ENCODE measurements at places on chromosomes 3 and 15.

- DNase-seq: no peak
Observed at GRCh38 chr3:99388780-99389179, 249.6 kb upstream of the COL8A1 start.

DNA sequence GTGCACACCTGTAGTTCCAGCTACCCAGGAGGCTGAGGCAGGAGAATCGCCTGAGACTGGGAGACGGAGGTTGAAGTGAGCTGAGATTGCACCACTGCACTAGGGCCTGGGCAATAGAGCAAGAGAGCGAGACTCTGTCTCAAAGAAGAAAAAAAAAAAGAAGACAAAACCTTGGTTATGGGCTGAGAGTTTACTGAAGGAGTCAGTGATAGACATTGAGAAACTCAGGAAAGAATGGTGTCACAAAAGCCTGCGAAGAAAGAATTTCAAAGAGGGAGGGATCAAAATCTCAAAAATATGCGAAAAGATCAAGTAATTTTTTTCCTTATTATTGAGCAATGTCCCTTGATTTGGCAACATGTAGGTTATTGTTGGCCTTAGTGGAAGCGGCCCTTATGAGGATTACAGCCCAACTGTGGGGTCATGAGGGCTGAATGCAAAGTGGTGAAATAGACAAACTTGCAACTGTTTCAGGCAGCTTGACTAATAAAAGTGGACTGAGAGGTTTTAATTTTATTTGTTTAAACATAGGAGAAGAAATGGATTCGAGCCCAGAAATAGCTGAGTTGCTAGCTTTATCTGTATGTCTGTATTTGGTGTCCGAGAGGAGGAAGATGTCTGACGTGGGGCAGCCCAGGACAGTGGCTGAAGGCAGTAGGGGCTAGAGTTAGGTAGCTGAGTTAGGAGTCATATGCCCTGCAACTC is 18.8 kb upstream of the CELF6 start:
- DNase-seq: no peak

- DNase-seq: peak; percentile 68
Observed at GRCh38 chr3:39291903-39292329, 12.1 kb upstream of the CX3CR1 start.

- peak; percentile 56 for DNase-seq
Observed at GRCh38 chr3:48157950-48158376, 30.3 kb downstream of the CDC25A start.

GRCh38 chr3:134381831-134382442 is 7.7 kb upstream of the AMOTL2 start:
- DNase-seq: no peak

GRCh38 chr3:144463911-144464310 is 492.3 kb downstream of the DIPK2A start:
- no peak for DNase-seq

- DNase-seq: no peak
Observed at GRCh38 chr3:8627949-8628348, 16.6 kb downstream of the SSUH2 start.

DNA sequence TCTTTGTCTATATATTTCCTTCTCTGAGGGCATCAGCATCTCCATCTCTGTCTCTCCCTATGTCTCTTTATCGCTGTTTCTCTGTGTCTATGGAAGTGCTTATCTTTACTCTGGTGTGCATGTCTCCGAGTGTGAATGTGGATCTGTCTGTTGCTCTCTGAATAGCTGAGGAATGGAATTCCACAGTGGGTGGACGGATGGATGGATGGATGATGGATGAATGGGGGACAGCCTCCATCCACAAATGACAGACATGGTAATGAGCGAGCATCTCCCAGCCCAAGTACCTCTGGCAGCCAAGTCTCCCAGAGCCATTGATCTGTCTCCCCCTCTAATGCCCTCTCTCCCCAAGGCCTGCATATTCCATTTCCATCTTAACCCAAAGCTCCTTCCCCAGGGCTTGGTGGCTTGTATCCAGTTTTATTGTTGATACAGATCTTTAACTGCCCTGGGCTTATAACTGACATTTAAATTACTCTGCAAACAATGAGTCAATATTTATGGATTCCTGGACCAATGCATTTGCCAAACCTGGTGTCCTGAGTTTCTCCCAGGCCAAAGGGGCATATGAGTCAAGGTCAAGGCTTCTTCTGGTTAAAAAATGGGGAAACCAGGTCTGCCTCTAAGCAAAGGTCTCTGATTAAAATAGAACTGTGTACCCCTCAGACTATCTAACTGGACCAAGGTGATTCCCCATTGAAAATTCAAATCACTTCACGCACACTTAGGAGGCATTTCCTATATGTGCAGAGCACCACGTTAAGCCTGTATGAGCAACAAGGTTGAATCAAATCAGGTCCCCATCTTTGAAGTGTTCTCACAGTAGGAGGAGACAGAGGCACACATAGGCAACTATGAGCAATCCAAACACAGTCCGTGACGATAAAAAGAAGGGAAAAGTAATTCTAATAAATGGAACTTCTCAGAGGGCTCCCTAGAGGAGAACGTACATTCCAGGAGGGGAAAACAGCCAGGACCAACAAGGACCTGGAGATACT is 109.9 kb downstream of the TLE3 start:
- DNase-seq: no peak

DNA sequence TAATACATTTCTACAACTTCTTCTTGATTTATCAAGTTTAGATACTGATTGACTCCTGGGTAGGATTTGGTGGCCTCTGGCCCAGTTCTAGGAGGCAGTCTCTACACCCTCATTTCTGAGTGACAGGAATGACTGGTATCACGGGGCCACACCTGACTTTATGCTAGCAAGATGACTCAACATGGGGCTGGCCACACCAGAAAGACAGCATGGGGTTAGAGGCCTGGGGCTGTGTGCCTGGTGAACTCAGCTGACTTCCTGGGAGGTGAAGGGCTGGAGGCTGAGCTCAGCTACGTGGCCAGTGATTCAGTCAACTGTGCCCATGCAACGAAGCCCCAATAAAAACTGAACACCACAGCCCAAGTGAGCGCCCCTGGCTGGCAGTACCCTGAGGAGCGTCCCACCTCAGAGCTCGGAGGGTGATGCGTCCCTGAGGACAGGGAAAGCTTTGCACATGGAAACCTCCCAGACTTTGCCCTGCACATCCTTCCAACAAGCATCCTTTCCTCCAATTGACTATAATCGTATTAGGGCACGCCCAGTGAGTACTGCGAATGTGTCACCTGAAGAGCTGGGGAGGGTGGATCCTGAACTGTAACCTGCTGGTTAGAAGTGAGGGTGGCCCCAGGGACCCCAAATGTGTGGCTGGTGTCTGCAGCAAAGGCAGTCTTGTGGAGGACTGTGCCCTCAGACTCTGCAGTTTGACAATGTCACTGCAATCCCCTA is 57.2 kb downstream of the NIPA2 start:
- no peak for DNase-seq

DNA sequence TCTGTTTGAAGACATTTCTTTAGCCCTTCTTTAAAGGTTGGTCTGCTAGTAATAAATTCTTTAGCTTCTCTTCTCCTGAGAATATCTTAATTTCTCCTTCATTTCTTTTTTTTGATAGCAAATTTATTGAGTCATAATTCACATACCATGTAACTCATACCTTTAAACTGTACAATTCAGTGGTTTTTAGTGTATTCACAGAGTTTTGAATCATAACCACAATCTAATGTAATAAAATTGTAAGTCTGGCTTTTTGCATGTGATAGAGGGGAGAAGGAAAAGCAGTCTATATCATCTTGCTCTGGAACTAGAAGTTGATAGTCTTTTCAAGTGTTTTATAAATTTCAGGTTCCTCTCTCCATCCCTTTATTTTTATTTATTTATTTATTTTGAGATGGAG is 81.3 kb downstream of the APBA2 start:
- DNase-seq: no peak

GRCh38 chr3:72750405-72750965 is 97.8 kb downstream of the SHQ1 start:
- DNase-seq: no peak

DNA sequence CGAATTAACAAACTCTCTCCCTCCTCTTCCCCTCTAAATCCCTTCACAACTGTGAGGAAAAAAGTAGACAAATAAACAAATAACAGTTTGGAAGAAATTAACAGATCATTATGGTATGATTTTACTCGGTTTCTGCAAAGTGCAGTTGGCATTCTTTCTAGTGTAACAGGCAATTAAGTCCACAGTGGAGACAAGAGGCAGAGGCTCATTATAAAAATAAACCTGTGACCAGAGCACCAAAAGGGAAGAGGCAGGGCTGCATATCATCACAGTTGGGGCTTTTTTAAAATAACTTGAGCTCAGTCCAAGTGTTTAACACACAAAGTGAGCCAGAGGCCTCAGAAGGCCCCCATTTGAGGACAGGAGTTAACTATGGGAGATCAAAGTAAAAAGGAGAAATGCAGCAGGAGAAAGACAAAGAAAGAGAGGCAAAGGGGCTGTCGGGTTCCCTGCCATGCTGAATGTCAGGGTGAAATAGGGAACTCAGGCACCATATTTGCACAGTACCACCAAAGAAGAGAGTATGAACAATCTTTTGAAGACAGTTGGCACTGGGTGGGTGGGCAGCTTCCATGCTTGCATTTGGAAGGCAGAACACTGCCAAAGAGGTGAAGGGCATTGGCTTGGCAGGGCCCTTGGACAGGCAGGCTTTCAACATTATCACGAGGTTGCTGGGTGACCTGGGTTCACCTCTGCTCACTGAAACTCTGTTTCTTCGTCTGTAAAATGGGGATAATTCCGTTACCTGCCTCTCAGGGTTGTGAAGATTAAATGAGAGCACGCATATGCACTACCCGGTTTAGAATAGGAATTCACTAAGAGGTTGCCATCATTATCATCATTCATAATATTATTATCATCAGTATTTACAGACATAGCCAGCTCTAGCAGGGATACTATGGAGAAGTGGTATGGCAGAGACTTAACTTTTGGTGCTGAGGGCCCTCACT is 134.5 kb downstream of the MEX3B start:
- DNase-seq: no peak

GRCh38 chr3:48952510-48953118 is 34.0 kb downstream of the ARIH2 start:
- DNase-seq: peak; percentile 17

DNA sequence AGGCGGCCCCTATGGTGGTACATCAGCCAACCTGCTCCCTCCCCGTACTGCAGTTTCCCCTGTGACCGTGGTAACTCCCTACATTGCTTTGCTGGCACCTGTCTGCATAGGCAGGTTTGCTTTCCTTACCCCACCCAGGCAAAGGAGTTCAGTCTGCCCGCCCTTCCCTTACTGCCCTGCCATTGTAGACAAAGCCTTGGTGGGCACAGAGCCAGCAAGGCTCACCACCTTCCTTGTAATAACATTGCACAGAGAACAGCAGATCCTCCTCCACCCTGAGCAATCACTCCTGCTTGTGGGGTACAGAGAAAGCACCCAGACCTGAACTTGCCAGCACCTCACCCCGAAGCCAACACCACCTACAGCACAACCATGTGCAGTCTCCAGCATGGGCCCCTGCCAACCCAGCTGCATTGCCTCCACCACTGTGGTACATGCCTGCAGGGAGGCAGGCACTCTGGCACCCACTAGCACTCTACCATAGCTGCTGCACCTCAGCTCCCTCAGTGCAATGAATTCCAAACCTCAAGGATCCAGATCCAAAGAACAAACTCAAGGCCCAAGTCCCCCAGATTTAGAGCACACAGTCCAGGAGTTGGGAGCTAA is 192.7 kb upstream of the KCNMB2 start:
- DNase-seq: no peak

DNA sequence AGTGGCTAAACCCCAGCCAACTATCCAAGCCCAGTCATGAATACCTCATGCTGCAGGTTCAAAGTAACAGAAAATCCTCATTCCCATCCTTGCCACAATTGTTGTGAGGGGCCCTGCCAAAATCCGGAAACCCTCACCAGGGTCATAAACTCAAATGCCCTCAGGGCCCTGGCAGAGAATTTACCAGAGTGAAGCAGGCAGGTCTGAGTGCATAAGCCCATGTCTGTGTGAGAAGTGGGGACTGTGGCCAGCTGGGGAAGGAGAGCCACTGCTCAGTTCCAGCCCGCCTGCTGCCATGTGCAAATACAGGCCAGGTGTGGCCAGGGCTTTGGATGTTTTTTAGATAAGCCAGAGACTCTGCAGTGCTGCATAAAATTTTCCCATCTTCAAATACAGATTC is 7.0 kb downstream of the CEP152 start:
- no peak for DNase-seq

- DNase-seq: no peak
Observed at GRCh38 chr3:44962621-44963393, 13.2 kb downstream of the ZDHHC3 start.

DNA sequence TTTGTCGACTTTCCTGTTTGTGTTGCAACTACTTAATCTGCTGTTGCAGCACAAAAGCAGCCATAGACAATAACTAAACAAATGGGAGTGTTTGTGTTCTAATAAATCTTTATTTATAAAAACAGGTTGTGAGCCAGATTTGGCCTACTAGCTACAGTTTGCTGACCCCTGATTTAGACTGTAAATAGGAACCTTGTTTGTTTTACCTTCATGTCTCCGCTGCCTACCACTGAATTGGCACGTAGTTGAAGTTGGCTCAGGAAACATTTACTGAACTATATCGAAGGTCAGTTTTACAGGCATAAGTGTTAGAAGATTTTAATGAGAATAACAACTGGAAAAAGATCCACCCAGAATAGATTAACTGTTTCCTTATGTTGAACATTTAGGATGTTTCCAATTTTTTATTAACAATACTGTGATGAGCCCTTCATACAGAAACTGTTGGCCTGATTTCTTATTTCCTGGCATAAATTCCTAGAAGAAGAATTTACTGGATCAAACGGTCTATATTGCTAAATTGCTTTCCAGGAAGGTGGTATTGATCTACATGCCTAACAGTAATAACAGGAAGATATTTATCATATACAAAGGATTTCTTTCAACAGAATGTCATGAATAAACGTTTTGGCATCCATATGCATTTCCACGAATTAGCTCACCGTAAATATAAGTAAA is 156.2 kb upstream of the NR2E3 start:
- DNase-seq: no peak

- DNase-seq: peak; percentile 84
Observed at GRCh38 chr3:98022978-98023820, 11.9 kb downstream of the GABRR3 start.

DNA sequence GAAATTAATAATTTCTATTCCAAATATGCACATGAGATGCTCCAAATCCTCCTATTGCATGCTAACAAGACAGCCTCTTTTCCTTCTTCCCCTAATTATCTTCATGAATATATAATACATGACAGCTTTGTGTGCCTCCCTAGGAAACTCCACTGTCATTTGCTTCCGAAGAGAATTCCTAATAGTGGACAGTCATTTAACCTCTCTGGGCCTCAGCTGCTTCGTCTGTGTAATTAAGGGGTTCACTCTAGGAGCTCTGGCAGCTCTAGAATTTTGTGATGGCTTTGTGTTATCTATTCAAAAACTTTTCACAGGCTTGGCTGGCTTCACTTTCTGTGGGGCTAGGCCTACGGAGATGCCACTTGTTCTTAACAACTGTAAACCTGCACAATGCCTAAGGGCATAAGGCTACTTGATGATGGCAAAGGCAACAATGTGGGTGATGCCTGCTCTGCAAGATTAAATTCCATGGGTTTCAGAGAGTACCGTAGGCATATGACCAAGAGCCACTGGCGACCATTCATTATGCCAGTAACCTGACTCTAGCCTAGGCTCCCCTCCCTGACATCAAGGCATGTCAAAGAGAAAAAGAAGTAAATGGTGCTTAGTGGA is 333.8 kb upstream of the UMPS start:
- DNase-seq: no peak

GRCh38 chr3:16741890-16742289 is 136.7 kb upstream of the DAZL start:
- no peak for DNase-seq

- DNase-seq: peak; percentile 10
Observed at GRCh38 chr3:128787256-128788253, 61.6 kb downstream of the RAB7A start.
